ENCODE measurements at places on chromosomes 4 and X.

DNA sequence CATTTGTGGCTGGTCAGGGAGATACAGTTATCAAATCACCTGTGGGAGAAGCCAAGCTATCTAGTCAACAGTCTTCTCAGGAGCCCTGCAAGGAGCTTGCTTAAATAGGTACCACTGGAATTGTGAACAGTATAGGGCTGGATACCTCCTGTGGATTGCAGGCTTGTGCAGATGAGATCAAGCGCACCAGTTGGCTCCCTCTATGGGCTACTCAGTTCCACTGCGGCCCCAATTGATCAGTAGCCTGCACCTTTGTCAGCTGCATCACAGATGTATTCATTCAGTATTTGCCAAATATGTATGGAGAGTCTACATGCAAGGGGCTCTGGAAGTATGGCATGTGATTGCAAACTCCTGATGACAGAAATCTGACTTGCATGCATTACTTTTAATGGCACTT, 28.6 kb downstream of the TEX13A start:
- DNase-seq = no peak

DNA sequence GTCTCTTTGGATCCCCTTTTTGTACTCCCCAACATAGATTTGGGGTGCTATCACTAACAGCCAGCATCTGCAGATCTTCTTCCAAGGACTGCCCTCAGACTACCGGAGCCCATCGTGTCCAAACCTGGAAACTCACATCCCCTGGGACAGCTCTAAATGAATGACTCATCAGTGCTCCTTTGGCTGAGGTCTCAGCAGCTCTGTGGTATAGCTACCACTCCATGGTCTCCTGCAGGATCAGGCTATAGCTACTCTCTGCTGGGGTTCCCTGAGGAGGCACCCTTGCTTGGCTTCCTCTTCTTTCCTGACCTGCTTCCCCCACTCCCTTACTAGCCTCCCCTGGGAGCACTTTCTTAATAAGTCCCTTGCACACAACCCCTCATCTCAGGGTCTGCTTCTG, 97.5 kb upstream of the PRPS2 start:
- no peak for DNase-seq

DNA sequence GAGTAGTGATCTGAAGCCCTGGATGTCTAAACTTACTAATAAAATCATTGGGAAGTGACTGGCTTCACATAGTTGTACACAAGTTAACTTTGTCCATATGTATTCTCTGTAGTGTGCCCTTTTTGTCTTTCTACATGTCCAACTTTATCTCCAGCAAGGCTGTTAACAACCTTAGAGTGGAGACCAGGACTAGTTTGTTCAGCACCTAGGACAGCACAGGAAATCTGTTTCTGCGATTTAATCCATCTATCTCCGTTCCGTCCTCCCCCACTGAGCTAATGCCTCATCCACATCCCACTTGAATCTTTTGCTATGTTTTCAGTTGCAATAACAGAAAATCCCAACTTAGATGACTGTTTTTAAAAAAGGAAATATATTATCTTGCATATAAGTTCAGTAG, 3.4 kb upstream of the ARR3 start:
- no peak for DNase-seq

- DNase-seq = no peak
Measured at GRCh38 chrX:108250654-108251579, 159.3 kb downstream of the ATG4A start.
